K562 (cell line): ENCODE measurements at places on chromosomes 1 and 21.

DNA sequence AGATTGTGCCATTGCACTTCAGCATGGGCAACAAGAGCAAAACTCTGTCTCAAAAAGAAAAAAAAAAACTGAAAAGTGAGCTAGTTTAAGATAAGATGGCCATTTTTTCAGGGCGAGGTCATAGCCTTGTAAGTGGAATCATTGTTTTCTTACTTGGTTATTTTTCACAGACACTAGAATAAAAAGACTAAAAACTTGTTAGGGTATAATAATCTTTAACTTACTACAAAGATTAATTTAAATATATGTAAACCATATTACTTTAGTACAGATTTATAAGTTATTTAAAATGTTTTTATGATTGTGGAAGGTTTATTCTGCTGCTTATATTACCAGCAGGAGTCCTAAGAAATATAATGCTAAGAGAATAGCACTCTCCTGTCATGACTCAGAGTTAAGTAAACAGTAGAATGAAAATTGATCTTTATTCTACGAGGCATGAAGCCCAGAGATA, 23.5 kb downstream of the ANGPTL1 start:
- DNase-seq: no peak

DNA sequence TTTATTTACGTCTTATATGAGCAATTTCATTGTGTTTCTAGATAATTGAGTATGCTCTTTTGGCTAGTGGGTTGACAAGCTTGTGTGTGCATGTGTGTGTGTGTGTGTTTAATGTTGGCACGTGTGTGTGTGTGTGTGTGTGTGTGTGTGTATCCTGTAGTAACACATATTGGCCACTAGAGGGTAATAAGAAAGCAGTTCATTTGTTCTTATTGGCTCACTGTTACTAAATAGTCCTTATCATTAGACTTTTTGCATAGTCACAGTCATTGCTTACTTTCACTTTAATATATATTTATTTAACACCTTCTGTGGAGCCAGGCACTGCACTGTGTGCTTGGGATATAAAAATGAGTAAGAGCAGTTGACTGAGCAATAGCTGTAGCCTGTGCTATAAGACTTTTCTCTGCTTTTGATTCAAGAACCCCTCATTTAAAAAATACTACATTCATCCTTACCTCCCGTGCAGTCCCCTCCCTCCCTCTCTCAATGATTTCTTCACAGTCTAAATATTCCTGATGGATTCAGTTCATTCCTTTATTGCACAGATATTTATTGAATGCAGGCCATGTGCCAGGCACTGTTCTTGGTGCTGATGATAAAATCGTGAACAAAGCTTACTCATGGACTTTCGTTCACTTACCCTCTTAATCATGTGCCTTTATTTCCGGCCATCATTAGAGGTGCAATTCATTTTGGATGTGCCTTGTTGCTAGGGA, 96.7 kb downstream of the DYRK1A start:
- peak; percentile 51 for DNase-seq

- peak; percentile 93 for DNase-seq
Measured at GRCh38 chr21:37267269-37268185, at the start of gene VPS26C. TSS of gene VPS26C (minus strand) at chr21:37267334. CDS start at chr21:37267294, 40 bp downstream.

DNA sequence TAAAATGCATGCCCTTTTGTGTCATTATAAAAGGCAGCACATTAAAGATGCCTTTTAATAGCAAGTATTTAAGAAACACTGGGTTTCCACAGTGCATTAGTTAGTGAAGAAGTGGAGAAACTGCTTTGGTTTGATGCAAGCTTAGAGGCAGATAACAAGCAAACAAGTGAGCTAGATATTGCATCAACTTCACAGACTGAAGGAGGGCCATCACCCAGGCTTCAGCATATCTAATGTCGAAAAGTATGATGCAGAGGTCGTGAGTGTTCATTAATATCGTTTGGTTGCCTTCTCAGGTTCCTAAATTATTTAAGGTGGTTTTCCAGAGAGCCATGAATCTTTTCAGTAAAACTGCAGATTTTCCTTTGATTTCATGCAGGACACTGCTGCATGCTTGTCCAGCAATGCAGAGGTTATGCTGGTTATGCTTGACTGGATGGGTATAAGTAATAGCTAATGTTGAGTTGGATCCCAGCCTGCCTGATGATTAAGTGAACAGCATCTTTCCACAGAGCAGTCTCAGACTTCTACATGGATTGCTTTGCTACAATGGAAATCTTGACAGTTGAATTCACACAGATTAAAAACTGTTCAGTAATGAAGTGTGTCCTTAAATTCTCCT, 69.7 kb upstream of the IPO9 start:
- no peak for DNase-seq

DNA sequence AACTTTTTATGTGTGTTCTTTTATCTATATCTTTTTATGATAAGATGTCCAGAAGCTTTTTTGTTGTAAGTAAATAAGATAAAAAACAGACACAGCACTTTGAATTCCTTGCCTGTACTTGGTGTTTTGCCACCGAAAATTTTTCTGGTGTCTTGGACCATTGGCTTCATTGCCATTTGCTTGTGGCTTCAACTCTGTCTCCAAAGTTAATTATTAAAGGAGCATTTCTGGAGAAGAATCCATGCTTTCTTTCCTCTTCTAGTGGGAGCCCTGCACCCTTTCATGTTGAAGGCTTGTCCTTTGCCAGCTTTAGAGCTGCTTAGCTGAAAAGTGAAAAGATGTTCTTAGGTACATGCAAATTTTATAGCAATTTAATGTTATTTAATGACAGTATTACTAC, 112.2 kb downstream of the DYRK1A start:
- DNase-seq: no peak

DNA sequence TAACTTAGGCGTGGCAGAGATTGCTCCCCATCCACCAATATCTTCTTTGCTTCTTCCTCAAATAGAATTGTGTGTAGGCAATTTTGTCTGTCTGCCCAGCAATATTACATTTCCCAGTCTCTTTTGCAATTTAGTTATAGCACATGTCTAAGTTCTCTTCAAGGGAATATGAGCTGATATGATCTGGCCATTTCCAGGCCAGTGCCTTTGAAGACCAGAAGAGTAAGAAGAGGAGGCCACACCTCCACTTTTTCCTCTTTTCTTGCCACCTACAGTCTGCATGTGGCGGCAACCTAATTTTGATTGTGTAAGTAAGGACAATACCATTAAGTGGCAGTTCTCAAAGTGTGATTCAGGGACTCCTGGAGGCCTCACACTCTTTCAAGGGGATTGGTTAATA, 6.3 kb upstream of the RSBN1 start:
- no peak for DNase-seq

GRCh38 chr1:192225703-192226102, 67.4 kb downstream of the RGS18 start:
- DNase-seq: no peak

GRCh38 chr1:10457875-10458274, 8.0 kb downstream of the CORT start:
- DNase-seq: no peak

DNA sequence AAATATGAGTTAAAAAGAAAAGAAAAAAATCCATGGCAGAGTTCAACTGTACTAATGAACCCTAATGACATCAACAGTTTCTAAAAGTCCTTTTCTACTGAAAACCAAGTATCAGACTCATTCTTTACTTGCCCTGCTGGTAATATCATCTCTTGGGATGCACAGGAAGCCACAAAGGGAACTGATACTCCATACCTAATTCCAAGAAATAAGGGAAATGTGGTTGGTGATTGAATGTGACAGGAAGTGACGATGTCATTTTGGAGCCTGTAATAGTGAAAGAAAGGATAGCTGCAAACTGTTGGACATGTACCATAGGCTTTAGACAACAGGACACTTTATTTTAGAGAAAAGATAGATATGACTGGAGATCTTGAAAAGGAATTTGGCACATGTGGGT, 98.7 kb upstream of the VAV3 start:
- no peak for DNase-seq

DNA sequence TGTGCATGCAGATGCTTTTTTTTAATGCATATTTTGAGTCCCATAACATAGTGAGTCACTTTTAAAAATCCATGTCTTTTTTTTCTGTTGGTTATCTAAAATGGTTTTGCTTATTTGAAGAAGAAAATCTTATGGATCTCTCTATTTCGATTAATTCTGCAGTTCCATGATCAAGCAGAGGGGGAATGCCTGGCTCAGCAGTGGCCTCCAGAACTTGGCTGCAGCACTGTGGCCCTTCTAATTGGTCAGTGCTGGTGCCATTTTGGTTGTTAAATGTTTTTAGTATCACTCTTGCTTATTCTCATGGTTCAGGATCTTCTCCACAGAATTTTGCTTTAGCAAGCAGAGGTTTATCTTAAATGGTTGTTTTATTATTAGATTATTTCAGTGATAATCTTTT, 11.2 kb downstream of the EPHX4 start:
- DNase-seq: no peak

GRCh38 chr1:220950576-220950975, 71.3 kb downstream of the HLX start:
- no peak for DNase-seq

DNA sequence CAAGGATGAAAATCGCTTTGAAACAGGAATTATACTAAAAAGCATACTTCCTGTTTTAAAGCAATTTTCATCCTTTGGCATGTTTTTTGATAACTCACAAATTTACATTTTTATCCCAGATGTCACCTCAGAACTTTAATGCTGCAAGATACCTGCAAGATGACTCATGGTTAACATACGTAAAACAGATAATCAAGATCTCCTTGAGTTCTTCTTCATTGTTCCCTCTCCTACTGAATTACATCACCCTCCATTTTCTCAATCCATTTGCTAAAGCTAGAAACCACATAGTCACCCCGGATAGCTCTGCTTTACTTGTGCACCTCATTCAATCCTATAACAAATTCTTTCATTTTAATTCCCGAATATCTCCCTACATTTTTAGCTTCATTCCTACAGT, 1114.2 kb downstream of the PLA2G4A start:
- no peak for DNase-seq

- no peak for DNase-seq
Measured at GRCh38 chr1:156893048-156893953, at the start of gene PEAR1. TSS of gene PEAR1 (plus strand) at chr1:156893718. CDS start at chr1:156903927, 10,209 bp downstream.

GRCh38 chr1:183106166-183106565, 79.9 kb upstream of the LAMC2 start:
- no peak for DNase-seq

- DNase-seq: peak; percentile 60
Measured at GRCh38 chr1:147243228-147243685, 773 bp downstream of the CHD1L start.

- DNase-seq: peak; percentile 90
Measured at GRCh38 chr21:44510508-44511218, 29.3 kb downstream of the KRTAP10-1 start.

DNA sequence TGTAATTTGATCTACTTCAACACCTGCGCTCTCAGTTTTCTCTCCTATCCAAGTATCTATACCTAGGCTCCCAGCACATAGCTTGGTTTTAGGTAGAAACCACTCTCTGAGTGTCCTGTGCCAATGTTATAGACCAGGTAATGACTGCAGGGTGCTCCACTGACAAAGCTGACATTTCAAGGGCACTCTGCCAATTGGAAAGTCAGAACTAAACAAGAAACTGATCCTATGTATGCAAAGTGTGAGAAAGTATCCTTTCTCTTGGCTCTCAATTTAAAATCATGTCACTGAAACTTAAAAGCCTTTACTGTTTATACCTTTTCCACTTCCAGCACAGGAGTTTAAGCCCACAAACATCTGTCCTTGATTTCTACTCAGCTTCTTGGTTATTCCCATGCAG, 45.0 kb upstream of the AIM2 start:
- DNase-seq: no peak

GRCh38 chr1:172293429-172293828, 127.1 kb upstream of the C1orf105 start:
- DNase-seq: no peak

GRCh38 chr1:39729842-39730241, 8.8 kb upstream of the PPIE start:
- DNase-seq: no peak

GRCh38 chr1:218571491-218571890, 226.4 kb downstream of the TGFB2 start:
- DNase-seq: no peak

DNA sequence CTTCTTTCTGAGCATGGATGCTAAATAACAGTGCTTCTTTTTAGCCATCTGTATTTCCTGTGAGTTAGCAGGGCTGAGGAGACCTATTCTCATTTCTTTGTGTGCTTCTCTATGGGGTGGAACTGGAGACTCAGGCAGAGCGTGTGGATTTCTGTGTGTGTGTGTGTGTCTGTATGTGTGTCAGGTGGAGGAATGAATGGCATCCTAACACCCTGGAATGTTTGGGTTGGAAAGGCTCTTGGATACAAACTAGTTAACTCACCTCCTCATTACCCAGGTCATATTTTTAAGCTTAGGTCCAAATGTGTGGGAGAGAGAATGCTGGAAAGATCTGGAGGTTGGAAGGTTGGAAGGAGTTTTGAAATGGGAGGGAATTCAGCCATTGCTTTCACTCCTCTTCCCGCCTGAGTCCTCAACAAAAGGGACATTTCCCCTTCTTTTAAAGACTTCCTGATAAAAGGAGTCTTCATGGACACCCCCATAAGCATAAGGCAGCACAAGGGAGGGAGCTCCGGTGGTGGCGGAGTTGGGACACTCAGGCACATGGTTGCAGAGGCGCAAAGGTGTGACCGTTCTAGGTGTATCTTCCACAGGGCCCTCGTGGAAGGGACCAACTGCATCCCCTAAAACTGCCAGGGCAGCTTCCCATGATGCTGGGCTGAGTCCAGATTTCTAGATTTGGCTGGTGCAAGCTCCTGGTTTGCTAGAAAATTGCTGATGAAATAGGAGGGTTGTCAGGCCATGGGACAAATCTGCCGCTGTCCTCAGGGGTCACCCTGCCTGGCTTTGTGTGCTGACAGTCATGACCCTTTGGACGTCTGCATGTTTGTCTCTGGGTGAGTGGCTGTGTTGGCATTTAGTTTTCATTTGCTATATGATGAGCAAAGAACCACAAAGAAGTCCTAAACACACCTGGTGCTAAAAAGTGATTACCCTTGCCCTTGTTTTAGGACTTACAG, 37.6 kb downstream of the MTARC1 start:
- DNase-seq: no peak

DNA sequence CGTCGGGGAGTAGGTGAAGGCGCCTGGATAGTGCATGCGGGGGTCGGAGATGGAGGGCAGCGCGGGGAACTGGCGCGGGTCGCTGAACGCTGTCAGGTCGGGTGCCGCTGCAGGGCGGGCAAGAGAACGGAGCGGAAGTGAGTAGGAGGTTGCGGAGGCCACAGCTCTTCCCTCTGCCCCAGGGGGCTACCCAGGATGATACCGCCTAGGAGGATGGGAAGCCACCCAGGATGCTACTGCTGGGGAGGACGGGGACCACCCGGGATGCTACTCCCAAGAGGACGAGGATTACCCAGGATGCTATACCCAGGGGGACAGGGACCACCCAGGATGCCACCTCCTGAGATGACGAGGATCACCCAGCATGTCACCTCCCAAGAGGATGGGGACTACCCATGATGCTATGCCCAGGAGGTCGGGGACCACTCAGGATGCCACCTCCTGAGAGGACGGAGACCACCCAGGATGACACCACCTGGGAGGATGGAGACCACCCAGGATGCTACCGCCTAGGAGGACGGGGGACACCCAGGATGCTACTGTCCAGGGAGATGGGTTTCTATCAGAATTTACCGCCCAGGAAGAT, 123.8 kb downstream of the CLIC6 start:
- DNase-seq: no peak

- DNase-seq: no peak
Measured at GRCh38 chr1:211761400-211761799, 69.2 kb downstream of the LPGAT1 start.
